IPS-NIHi11 (cell line): ENCODE measurements at places on chromosomes 5 and 9.

- DNase-seq = no peak
These were observed 192.4 kb downstream of the OLFM1 start for GRCh38 chr9:135279834-135280393.

GRCh38 chr9:110048403-110048975 lies 159.5 kb downstream of the C9orf152 start:
- peak; percentile 92 for DNase-seq

GRCh38 chr9:83570359-83570758 lies 32.2 kb upstream of the FRMD3 start:
- no peak for DNase-seq

GRCh38 chr5:133870661-133871060 lies 97.8 kb downstream of the C5orf15 start:
- DNase-seq = no peak

DNA sequence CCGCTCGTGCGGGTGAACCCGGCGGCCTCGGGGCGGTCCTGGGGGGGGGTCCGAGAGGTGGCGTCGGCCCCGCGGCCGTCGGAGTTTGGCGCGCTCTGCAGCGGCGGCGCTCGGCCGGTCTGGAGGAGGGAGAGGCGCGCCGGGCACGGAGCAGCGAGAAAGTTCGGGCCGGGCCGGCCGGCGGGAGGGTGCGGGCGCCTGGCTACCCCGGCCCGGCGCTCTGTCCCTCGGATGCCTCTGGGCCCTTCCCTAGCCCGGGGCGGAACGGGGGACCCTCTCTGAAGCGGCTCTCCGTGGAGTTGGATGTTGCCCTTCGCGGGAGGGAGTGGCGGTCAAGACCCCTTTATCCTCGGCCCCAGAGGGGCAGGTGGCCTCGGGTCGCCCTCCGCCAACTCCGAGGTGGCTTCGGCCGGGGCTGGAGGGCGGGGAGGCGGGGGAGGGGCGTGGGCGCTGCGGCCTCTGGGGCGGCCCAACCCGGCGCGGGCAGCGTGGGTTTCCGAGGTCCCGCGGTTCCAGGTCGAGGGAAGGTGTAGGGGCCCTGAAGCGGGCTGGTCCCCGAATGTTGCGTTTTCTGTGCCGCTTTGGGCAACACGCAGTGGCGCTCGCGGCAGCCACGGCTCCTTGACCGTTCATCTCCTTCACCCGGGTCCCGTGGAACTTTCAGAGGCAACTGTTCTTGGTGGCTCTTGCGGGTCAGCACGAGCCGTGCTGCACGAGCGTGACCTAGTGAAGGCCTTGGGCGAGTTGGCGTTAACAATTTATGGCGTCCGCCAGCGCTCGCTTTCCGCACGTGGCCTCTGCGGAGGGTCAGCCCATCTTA lies 290.5 kb downstream of the DOCK8 start:
- peak; percentile 76 for DNase-seq

GRCh38 chr9:77420641-77421040 lies 227.5 kb downstream of the GNA14 start:
- DNase-seq = no peak

DNA sequence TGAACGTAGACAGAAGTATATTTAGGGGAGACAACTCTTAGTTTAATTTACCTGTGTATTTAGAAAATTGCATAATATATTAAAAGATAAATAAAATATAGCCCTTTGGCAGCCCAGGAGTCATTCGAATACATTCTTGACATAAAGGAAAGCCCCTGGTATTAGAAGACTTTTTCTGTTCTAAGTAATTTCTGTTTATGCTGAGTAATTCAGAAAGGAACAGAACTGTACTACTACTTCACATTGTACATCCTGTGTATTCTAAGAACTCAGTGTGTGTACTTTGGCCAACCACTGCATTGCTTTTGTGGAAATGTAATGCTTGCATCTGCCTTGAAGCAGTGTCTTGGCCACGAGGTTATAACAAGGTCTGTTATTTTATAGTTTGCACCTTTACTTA lies 136.4 kb downstream of the KDM4C start:
- no peak for DNase-seq
